CD8-positive, alpha-beta T cell (primary cell): ENCODE measurements at places on chromosomes 13 and 19.

DNA sequence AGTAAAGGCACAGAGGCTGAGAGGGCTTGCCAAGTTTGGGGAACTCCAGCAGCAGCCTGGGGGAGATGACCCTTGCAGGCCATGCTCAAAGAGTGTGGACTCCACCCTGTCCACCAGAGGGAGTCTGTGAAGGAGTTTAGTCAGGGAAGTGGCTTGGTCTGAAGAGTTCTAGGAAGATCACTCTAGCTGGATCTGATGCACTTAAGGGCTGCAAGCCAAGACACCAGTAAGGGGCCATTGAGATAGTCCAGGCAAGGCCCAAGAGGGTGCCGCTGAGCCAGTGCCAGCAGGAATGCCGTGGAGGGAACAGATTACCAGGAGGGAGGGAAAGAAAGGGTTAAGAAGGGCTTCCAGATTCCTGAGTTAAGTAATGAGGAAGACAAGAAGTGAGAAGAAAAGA is 68.7 kb downstream of the ZAR1L start:
- DNase-seq: no peak

GRCh38 chr13:44322928-44323327 is 50.7 kb upstream of the SERP2 start:
- DNase-seq: no peak

GRCh38 chr13:90415902-90416301 is 931.6 kb upstream of the MIR17HG start:
- no peak for DNase-seq

- no peak for DNase-seq
Observed at GRCh38 chr13:71242201-71242600, 624.8 kb downstream of the DACH1 start.

DNA sequence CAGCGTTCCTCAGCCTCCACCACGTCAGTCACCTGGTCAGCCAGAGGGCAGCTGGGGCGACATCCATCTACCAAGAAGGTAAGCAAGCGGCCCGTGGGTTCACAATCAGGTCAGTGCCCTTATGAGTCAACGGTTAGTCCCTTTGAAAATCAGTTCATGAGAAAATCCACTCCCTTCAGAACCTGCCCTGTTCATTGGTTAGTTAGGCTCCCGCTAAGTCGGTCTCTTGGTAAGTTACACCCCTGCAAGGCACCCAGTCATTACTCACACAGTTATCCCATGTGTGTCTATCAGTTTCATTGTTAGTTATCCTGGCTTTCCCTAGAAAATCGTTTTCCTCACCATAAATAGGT is 564 bp downstream of the SIGLECL1 start:
- no peak for DNase-seq

GRCh38 chr19:33350538-33351309 is 22.8 kb upstream of the CEBPG start:
- DNase-seq: no peak

GRCh38 chr19:42683917-42684513 is 56.3 kb downstream of the PSG3 start:
- DNase-seq: peak; percentile 7

GRCh38 chr13:102399791-102400674 is 1.8 kb downstream of the FGF14 start:
- no peak for DNase-seq

DNA sequence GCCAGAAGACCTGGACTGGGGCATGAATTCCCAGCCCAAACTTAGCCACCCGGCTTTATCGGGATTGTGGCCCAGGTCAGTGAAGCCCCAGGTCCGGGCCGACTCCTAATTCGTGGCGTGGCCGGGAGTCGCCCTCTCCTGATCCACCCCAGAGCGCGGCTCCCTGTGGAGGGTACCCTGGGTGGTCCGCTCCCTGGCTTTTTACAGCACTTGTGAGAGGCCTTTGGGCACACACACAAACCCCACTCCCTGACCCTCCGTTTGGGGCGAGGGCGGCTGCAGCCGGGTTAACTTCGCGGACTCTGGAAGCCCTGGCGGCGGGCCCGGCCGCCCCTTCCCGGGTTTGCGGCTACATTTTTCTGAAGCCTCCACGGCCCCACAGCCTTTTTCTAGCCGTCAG is 56.4 kb downstream of the ZNF568 start:
- DNase-seq: no peak

- no peak for DNase-seq
Observed at GRCh38 chr19:15421721-15422260, 3.0 kb upstream of the AKAP8L start.

DNA sequence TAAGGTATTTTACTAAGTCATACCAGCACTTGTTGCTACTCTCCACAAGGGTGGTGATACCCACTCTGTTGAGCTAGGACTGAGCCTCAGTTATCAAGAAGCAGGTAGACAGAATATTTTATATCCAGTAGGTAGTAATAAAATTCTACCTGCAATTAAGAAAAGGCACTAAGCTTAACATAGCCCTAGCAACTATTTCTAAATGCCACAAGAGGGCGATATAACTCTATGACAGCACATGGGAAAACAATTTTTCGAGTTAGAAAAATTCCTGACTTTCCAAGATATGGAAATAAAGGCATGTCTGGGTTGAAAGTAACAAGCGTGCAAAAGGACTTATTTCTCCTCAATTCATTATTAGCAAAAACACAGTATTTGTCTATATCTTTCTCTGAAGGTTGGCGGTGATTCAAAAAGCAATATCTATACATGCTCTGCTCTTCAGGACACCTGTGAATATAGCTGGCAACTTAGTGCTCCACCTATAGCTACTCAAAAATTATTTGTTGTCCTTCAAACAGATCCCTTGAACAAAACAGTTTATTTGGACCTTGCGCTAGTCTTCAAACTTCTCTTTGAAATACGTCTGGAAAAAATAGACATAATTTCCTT is 14.7 kb downstream of the CCDC169 start:
- DNase-seq: no peak

GRCh38 chr13:101305981-101306411 is 110.3 kb downstream of the NALCN start:
- DNase-seq: no peak

- DNase-seq: no peak
Observed at GRCh38 chr19:39319098-39319891, 1.4 kb downstream of the LRFN1 start.

DNA sequence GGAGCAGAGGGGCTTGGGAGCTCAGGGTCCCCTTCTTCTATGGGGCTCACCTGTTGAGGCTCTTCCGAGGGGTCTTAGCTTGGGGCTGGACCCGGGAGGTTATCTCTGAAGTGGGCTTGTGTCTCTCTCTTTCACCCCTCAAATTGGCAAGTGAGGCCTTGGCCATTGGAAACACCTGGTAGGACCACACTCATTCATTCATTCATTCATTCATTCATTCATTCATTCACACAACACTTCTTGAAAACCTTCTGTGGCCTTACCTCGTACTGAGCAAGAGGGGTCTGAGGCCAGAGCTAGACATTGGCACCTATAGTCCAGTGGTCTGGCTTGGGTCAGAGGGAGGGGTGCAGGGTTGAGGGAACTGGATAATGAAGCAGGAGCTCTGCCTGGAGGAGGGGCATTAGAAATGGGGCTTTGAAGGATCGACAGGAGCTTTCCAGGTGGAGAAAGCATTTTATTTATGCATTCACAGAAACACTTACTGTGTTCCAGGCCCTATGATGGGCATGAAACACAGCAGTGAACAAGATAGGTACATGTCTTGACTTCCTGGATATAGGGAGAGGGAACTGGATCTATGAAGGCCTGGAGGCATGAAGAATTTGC is 5.5 kb downstream of the CELF5 start:
- DNase-seq: no peak

DNA sequence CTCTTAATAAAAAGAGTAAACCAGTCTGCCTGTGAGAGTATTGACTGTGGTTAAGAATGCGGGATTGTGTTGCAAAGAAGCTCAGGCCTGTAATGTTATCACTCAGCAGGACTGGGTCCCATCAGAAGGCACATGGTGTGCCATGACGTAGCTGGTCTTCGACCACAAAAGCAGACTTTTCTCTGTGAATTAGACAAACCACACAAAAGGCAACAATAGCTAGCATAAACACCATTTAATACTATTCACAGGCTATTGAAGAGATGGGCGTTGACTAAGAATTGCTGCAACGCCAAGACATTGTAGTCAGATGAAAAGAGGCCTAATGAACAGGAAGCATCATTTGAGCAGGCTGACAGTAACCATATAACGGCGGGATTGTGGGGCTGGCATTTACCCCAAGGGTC is 235.6 kb upstream of the SOX21 start:
- no peak for DNase-seq

DNA sequence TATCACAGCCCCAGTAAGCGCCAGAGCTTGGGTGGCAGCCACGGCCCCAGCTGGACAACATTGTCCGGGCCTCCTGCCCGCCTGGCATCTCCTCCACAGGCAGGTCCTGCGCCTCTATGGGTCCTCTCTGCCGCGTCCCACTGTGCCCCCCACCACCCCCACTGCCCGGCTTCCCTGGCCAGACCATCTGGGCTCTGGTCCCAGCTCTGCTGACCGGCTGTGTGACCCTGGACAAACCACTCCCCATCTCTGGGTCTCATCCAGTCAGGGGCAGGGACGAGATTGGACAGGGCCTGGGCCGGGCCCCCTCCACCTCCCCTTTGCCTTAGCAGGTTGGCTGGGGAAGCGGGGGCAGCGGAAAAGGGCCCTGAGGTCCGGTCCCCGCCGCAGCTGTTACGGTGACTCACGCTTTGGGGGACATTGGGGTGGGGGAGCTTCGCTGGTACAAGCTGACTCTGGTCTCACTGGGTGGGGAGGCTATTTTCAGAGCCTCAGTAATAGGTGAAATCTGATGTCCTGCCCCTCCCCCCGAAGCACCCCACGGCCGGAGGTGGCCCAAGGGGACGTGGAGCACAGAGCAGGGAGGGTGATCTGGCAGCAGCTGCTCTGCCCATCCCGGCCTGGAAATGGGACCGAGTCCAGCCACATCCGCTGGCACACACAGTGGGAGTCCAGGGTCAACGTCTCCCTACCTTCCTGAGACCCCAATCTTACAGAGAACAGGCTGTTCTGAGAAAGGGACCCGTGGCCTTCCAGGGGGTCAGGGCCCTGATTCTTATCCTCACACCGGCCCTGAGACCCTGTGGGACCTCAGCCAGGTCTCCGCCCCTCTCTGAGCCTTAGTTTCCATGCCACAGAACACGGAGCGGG is 9.1 kb downstream of the NFIC start:
- DNase-seq: no peak

DNA sequence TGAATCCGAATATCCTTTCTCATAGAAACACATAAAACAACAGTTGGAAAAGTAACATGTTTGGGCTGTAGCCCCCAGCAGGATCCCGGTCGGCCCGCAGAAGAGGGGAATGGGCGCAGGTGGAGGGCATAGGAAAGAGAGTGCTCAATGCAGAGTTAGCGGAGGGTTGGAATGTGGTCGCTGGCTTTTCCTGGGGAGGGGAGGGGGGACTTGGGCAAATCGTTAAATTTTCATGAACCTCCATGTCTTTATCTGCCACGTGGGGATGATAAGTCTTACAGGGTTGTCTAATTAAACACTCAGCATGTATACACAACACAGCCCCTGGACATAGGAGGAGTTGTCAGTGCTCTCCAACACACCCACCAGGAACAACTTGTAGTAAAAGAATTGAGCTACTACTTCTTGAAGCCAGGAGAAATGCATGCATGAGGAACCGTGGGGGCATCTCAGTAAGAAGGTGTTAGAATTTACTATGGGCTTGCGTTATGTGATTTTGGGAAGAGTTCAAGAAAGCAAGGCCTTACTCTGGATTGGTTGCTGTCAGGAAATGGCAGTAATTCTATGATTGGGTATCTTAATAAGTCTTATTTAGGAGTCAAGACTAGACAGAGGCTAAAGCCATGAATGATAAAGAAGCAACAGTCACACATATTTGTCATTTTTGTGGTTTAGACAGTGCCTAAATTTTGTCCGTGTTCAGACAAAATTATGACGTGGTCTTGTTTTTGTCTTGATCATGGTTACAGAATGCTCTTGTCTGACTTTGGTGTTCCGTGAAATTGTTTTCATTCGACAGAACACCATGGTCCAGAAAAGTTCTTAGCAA is 671 bp upstream of the SLC46A3 start:
- DNase-seq: no peak
